Inflammatory macrophage (primary cell): ENCODE measurements at places on chromosomes 6 and 20.

- peak; percentile 98 for DNase-seq
These were observed 20.2 kb upstream of the HLA-DOA start for GRCh38 chr6:33029328-33030184.

GRCh38 chr6:15150207-15150606 is 95.7 kb upstream of the JARID2 start:
- DNase-seq = no peak

DNA sequence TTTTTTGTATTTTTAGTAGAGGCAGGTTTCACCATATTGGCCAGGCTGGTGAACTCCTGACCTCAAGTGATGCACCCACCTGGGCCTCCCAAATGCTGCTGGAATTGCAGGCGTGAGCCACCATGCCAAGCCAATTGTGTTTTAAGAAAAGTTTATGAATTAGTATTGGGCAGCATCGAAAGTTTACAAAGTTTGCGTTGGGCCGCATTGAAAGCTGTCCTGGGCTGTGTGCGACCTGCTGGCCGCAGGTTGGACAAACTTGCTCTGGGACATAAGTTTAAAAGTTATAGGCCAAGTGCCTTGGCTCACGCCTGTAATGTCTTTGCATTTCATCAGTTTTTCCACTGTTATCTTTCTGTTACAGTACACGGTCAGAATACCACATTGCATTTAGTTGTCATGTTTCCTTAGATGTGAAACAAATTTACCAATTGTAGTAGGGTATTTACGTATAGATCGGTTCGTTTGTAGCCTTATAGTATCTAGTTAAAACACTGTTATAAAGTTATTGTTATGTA is 39.5 kb downstream of the ASXL1 start:
- DNase-seq = no peak

- DNase-seq = no peak
These were observed 301.9 kb downstream of the TFAP2A start for GRCh38 chr6:10112871-10113549.

GRCh38 chr20:8133851-8134451 is 1.9 kb downstream of the PLCB1 start:
- DNase-seq = peak; percentile 10

DNA sequence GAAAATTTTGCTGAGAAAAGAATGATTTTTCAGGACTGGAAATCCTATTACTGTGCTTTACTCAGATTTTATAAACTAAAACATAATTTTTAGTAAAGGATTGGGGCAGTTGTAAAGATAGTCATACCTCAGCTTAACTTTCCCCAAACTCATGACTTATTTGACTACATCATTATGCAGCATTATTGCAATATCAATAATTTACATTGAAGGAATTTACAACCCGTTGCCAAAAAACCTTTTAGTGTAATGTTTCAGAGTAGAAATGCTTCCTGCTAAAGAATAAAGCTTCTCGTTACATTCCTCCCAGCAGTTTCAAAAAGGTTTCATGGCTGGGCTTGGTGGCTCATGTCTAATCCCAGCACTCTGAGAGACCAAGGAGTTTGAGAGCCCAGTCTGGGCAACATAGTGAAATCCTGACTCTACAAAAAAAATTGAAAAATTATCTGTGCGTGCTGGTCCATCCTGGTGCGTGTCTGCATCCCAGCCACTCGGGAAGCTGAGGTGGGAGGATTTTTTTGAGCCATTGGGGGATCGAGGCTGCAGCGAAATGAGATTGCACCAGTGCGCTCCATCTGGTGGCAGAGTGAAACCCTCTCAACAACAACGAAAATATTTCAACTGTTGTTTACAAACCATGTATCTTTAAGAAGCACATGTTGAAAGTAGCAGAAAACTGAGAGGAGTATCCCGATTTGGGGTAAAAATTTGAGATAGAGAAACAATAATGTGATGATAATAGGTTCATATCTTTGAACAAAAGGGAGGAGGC is 4.4 kb downstream of the AMD1 start:
- DNase-seq = peak; percentile 57

- DNase-seq = no peak
These were observed 15.7 kb upstream of the CST3 start for GRCh38 chr20:23653400-23653938.

DNA sequence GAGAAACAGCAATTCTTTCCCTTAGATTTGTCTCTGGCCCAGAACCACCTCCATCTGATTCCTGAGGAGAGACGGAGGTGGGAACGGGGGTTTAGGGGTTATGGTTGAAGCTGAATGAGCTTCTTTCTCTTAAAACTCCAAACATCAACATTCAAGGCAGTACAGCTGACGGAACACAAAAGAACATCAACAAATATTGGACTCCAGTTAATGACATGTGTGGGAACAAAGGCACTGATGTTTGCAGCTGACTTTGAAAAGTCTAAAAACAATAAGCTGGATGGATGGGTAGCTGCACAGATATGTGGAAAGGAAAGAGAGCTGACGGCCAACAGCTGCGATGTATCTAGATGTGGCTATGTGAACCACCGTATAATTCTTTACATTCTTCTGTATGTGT is 256.5 kb downstream of the SOD2 start:
- DNase-seq = no peak

- DNase-seq = no peak
These were observed 2.5 kb downstream of the CLVS2 start for GRCh38 chr6:122998403-122998975.

DNA sequence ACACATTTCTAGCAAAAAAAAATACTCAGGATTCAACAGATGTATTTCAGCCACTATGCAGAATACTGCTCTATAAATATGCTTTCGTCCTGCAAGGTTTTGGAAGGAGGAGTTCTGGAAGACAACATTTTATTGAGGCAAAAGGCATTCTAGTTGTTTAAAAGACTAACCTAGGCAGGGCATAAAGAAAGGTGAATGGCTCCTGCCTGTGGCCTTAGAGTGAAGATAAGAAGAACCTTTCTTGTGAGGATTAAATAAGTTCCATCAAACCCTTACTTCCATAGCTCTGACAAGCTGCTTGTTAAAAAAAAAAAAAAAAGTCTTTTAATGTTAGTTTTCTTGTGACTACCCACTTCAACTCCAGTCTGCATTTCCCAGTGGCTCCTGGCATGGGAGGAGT is 139.8 kb downstream of the ADGRB3 start:
- no peak for DNase-seq

- no peak for DNase-seq
These were observed 24.0 kb upstream of the NPBWR2 start for GRCh38 chr20:64131406-64131805.

DNA sequence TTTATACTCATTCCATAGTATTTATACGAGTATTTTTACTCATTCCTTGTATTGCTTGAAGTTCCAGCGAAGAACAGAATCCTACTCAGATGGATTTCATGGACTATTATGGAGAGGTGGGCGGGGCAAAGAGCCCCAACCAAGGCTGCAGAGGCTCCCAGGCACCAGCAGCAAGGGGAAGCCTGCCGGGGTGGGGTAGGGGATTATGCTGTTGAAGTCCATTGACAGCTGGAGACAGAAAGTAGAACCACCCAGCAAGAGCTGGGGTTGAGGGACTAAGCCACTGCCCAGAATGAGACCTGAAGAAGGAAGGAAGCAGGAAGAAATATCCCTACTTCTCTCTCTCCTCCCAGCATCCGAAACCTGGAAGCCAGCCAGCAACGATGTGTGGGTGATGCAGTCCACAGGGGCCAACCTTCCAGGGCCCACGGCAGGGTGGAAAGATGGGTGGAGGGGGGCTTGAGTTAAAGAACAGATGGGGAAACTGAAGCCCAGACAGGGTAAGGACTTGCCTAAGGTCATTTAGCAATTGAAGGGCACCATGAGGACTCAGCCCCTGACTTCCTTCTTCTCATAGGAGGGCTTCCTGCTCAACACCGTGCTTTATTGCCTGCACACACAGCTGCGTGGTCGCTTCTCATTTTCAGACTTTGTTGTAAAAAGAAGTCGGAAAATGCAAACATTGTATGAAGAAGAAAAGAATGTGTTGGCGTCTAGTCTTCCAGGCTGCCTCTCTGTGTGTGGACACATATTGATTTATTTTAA is 18.3 kb upstream of the GTSF1L start:
- peak; percentile 57 for DNase-seq

- DNase-seq = no peak
These were observed 336.0 kb downstream of the RFPL4B start for GRCh38 chr6:112683106-112683505.

DNA sequence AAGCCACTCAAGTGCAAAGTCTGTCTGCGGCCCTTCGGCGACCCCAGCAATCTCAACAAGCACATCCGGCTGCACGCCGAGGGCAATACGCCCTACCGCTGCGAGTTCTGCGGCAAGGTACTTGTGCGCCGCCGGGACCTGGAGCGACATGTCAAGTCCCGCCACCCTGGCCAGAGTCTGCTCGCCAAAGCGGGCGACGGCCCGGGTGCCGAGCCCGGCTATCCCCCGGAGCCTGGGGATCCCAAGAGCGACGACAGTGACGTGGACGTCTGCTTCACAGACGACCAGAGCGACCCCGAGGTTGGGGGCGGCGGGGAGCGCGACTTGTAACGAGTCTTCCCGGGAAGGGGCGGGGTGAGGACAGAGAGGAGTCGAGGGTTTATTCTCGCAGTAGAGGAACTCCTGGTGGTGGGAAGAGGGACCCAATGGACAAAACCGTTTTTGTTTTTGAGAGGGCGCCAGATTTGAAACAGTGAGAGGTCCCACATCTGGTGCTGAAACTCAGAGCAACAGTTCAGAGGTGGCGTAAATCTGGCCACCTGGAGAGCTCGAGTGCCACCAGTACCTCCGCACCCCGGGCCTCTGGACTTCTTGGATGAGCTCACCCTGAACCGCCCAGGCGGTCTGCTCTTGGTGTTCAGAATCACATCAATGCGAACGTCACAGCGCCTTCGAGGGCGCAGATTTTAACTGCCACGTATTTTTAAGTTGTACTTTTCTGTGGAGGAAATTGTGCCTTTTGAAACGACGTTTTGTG is 8.0 kb downstream of the PRDM13 start:
- no peak for DNase-seq

DNA sequence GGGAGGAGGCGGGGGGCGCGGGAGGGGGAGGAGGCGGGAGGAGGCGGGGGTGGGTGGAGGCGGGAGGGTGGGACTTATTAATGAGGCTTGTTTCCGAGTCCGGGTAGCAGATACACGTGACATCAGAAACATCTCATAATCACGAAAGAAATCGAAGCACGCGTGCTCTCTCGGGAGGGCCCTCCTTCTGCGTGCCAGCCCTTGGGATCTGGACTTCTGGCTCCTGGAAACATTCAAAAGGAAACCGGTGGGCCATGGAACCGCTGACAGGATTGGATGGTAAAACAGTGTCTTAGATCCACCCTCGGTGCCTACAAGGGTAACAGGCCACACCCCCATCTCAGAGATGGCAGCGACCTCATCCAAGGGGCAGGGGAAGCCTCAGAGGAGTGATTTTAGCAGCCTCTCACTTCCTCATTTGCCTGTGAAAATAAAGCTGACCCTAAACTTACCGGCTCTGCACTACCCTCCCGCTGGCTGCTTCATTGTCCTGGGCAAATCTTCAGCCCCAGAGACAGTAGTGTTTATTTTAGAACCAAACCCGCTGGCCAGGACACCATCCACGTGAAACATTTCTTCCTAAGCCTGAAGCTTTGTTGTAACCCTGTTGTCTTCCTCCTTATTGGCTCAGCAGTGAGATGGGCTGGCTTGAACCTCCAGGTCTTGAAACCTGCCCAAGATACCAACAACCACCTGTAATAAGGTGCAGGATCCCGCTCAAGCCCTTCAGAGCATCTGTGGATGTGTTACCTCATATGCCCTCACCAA is 97.5 kb downstream of the PSMG4 start:
- DNase-seq = peak; percentile 69

GRCh38 chr20:8020314-8021079 is 936 bp upstream of the TMX4 start:
- peak; percentile 45 for DNase-seq

DNA sequence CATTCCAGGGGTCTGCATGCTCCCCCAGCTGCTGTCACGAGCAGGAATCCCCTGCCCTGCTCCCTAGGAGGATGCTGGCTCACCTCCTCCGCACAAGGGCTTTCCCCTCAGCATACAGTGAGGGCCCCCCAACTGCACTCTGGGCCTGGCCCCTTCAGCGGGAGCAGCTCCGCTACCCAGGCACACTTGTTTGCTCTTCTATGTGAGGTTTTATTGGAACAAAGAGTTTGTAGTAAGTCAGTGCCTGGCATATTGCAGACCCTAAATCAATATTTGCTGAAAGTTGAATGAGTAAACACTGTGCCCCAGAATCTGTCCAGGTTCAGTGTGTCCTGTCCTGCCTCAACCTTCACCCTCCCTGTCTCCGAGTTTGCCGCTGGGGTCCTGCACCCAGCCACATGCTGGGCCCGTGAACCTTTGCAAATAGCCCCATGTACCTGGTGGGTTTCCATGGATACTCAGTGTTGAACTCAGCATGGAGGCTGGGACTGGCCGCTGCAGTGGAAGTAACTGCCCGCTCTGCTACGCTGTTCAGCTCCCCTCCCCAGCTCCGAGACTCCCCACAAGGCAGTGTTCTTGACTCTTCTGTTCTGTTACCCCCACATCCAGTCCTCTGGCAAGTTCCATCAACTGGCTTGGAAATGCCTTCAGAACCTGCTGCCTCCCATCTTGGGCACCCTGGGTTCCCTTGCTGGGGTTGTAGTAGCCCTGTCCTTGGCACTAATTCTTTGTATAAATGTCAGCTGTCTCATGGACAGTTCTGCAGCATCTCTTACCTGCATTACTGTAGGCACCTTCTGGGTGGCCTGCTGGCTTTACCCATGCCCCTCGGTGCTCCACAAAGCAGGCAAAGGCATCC is 15.7 kb downstream of the SLC22A1 start:
- no peak for DNase-seq

GRCh38 chr6:40841721-40842120 is 197.3 kb downstream of the UNC5CL start:
- no peak for DNase-seq

- DNase-seq = peak; percentile 5
These were observed 33.0 kb upstream of the HFE start for GRCh38 chr6:26053992-26054780.

- peak; percentile 74 for DNase-seq
These were observed 74.1 kb upstream of the NAA20 start for GRCh38 chr20:19943061-19943521.

DNA sequence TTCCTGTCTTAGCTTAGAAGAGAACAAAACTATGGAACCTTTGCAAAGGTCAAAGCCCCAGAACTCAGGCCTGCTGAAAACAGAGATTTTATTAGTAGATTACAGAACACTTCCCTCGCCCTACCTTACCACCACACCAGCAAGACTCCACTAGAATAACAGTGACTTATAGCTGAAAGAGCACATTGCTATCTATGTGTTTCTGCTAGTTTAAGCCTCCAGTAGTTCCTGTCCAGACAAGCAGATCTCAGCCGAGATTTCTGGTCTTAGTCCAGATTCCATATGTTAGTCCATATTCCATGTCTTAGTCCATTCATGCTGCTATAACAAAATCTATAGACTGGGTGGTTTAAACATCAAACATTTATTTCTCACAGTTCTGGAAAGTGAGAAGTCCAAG is 412.3 kb upstream of the ID4 start:
- DNase-seq = no peak

GRCh38 chr6:47278545-47278944 is 31.2 kb downstream of the TNFRSF21 start:
- peak; percentile 64 for DNase-seq

DNA sequence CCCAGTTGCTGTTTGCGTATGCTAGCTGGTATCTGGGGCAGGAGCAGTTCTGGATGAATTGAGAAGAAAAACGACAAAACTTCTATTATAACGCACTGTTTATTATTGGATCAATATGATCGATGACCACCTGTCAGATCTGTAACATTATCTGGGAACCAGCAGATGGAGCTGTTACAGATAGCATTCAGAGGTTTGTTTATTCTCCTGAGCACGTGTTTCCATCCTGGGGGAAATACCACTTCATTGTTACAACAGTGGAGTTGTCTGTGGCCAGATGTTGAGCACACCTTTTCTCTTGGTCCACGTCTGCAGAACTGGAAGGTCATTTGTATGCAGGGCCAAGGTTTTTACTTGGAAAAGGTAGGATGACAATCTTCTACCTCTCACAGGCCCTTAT is 16.0 kb upstream of the NKX2-2 start:
- DNase-seq = no peak
